CD4-positive, alpha-beta T cell treated with Interleukin-4 for 4 hours (primary cell): ENCODE measurements at places on chromosomes 5 and 9.

- DNase-seq = peak; percentile 15
Observed at GRCh38 chr9:114988962-114989599, 58.7 kb upstream of the TNFSF8 start.

- no peak for DNase-seq
Observed at GRCh38 chr5:1818784-1819183, 17.6 kb downstream of the NDUFS6 start.

DNA sequence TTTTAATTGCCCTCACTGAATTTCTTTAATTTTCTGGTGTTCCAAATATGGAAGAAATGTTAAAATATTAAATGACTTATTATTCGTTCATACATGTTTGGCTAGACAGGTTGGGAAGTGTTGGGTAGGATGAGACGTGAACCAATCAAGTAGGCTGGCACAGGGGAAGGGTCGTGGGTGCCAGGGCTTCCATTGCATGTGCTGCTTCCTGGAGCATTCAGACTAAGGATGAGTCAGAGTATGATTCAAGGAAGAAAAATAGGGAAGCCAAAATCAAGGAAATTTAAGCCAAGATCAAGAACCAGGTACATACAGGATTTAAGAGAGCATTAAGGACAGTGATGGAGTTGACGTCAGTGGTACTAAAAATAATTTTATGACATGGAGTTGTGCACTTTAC, 2068.0 kb downstream of the MAT2B start:
- DNase-seq = no peak

DNA sequence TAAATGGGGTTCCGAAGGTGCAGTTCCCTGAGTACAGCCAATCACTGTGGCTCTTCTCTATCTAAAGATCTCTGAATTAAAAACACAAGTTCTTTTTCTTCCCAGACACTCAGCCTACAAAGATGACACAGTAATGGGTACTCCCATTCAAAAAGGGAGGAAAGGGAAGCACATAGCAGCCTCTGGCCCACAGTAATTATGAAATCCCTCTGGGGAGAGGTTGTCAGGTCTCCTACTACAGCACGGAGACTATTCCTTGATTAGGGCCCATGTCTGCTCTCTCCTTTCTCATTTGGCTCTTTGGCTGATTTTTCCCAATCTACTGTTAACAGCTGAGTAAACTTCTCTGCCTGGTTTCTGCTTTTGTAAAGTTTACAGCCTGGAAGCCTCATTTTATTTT, 62.0 kb upstream of the RANBP3L start:
- no peak for DNase-seq

- no peak for DNase-seq
Observed at GRCh38 chr5:159732220-159732619, 184.1 kb upstream of the ADRA1B start.

GRCh38 chr5:33166948-33167347, 273.8 kb upstream of the TARS1 start:
- DNase-seq = no peak

- DNase-seq = no peak
Observed at GRCh38 chr5:164139423-164139822, 634.0 kb downstream of the MAT2B start.

- no peak for DNase-seq
Observed at GRCh38 chr5:86909418-86910295, 291.9 kb downstream of the COX7C start.

- no peak for DNase-seq
Observed at GRCh38 chr9:38346811-38347210, 45.7 kb upstream of the ALDH1B1 start.

- DNase-seq = no peak
Observed at GRCh38 chr9:90697808-90698207, 55.2 kb upstream of the DIRAS2 start.
